Stimulated activated CD8-positive, alpha-beta memory T cell treated with anti-CD3 and anti-CD28 coated beads, Interleukin-15, amount 100 ng/mL, for 24 hours (primary cell): ENCODE measurements at places on chromosomes 2 and 18.
A peak's percentile ranks its signal among the peaks of the same experiment; 100 is the strongest.

DNA sequence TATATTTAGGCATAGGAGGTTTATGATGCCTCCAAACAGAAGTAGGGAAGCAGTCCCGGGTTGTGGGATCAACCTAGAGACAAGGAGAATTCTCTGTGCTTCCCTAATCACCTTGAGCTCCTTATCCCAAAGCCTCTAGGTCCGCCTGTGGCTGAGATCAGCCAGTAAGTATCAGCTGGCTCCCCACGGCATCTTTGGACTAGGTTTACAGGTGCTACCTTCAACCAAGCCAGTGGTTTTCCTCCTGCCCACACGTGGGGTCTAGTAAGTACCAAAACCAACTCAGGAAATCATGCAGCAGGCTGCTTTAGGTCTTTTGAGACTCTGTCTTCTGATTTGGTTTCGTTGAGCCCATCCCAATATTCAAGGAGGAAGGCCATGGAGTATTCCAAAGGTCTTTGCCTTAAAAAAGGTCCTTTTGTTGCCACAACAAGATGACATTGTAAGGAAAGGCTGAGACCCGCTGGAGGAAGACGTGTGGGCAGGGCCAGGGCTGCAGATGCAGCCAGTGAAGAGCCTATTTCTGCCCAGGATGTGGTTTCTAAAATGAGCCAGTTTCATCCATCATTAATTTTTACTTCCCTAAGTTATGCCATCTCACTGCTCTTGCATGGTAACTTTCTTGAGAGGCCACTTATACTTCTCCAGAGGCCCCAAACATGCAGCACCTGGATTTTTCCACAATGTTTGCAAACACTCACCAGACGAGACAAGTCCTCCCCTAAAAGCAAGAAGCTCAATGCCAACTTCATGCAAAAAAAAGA is 248.7 kb downstream of the RNF152 start:
- no peak for DNase-seq

GRCh38 chr2:74093840-74094239 is 53.9 kb downstream of the BOLA3 start:
- DNase-seq = no peak

GRCh38 chr2:69577467-69578197 is 65.9 kb downstream of the AAK1 start:
- DNase-seq = no peak

- DNase-seq = no peak
Observed at GRCh38 chr2:36366491-36367120, 11.0 kb downstream of the CRIM1 start.

DNA sequence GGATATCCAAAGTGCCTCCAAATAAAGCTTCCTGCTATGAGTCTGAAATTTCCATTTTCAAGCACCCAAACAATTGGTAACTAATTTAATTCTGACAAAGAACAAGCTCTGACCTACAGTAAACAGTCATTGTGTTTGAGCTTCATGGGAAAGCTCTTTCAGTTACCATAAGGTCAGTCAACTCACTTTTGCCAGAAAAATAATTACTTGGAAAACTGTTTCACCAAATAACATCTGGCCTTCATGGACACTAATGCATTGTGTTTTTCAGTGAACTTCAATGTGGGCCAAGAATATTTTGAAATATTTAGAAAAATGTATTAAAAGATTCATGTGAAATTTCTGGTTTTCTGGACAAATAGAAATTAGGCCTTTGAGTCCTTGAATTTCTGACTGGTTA is 369.9 kb downstream of the GALR1 start:
- DNase-seq = no peak

DNA sequence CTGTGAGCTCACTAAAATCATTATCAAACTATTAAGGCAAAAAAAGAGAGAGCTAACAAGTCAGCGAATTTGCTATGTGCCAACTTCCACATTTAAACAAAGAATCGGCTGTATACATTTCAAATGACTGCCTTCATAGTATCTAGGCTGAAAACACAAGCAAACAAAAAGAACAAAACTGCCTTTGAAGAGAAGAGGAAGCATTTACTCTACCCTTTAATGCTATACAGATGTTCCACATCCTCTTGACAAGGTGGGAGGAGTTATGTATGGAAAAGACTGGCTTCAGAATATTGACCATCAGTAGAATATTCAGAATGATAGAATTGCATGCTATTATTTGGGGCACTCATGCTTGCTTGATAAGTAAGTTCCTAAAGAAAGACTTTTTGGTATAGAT is 741.7 kb downstream of the PLCL1 start:
- DNase-seq = no peak

DNA sequence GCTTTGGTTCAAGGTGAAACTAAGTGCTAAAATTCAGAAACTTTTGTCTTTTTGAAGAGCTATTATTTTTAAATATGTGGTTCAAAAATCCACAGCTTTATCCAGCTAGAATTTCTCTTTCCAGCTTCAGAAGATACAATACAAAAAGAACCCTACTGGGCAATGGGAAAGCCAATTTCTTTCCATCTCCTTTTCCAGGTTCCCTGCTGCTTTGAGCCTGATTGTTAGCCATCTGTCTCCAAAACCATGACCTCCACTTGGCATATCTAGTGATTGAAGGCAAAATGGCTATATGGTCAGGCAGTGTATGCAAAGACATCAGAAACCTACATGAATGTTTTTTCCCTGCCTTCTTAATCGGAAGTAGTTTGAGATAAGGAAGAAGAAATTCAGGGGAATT is 134.1 kb downstream of the KCNH7 start:
- no peak for DNase-seq

GRCh38 chr18:26267357-26267930 is 41.2 kb downstream of the TAF4B start:
- no peak for DNase-seq

GRCh38 chr18:37483221-37483971 is 82.2 kb downstream of the CELF4 start:
- no peak for DNase-seq

GRCh38 chr18:56407646-56408180 is 230.7 kb downstream of the TXNL1 start:
- DNase-seq = no peak

DNA sequence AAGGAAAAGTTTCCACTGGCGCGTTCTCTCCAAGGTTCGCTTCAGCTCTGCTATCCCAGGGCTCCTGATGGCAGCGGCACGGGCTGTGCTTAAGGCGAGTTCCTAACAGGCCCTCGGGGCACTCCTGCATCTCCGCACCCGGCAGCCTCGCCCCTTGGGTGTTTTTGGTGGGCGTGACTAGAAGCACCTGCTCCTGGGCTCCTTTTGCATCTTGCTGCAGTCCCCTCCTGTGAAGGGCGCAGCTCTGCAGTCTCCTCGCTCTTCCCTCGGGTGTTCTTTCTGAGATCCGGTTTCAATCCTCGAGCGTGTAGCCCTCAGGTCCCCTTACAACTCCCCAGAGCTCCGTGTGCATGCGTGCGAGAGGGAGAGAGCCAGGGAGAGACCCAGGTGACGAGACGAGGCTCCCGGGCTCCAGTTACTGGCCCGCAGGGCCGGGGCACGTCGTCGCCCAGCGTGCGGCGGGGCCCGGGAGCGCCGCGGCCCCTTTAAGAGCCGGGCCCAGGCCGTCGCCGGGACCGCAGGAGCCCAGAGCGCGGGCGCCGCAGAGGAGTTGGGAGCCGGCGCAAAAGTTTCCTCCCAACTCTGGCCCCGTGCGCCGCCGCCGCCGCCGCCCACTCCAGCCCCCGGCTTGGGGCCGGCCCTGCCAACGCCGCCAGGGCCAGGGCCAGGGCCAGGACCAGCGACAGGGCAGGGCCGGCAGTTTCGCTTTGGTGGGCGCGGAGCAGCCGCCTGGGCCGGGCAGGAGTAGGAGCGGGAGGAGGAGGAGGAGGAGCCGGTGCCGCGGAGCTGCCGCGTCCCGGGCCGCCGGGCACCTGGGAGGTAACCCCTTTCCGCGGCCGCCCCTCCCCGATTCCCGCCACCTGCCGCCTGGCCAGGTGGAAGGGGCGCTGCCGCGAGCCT is at the start of gene PARD3B:
PARD3B (plus strand) TSS at position 515 of the 900 bp plus-strand sequence. CDS start 525 bp downstream, outside the sequence.
- no peak for DNase-seq

- no peak for DNase-seq
Observed at GRCh38 chr18:37714691-37715090, 149.1 kb upstream of the CELF4 start.

DNA sequence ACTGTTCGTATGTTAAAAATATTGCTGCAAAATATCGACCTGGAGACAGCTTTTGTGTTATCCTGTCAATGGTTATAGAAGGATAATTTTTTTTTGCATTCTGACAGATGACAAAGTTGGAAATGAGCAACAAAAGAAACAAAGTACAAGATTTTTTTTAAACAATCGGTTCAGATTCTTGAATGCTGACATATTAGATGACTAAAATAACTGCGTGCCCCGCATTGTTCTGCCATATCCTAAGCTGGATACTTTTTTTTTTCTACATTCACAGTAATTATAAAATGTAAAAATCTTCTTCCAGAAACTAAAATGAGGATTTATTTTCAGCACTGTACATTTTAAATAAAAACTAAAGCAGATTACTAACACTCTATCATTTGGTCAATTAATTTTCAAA is 67.1 kb downstream of the ABCG8 start:
- no peak for DNase-seq

- DNase-seq = no peak
Observed at GRCh38 chr2:129178356-129178755, 801.1 kb upstream of the RAB6C start.

DNA sequence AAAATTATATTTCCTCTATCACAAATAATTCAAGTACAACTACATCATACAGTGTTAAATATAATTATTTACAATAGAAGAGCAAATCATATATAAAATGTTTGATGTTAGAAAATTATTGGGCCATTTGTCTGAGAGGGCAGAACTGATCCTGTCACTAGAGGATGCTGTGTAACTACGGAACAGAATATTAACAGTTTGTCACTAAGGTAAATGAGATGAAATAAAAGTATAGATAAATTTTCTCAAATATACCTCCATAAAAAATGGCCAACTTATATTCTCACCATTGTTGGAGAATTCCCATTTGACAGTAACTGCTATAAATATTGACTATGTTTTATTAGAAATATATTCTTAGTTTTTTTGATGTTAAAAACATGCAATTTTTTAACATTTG is 1067.4 kb upstream of the DDX18 start:
- no peak for DNase-seq

GRCh38 chr2:143885461-143885860 is 634.5 kb downstream of the ZEB2 start:
- DNase-seq = no peak

GRCh38 chr2:128416806-128417205 is 98.1 kb upstream of the HS6ST1 start:
- no peak for DNase-seq

GRCh38 chr2:37324786-37325624 is at the start of gene PRKD3:
Gene PRKD3 (minus strand): TSS chr2:37324833. CDS start chr2:37316524, 8,309 bp downstream.
- DNase-seq = peak; percentile 29
